ENCODE measurements at places on chromosomes 16 and 17.

DNA sequence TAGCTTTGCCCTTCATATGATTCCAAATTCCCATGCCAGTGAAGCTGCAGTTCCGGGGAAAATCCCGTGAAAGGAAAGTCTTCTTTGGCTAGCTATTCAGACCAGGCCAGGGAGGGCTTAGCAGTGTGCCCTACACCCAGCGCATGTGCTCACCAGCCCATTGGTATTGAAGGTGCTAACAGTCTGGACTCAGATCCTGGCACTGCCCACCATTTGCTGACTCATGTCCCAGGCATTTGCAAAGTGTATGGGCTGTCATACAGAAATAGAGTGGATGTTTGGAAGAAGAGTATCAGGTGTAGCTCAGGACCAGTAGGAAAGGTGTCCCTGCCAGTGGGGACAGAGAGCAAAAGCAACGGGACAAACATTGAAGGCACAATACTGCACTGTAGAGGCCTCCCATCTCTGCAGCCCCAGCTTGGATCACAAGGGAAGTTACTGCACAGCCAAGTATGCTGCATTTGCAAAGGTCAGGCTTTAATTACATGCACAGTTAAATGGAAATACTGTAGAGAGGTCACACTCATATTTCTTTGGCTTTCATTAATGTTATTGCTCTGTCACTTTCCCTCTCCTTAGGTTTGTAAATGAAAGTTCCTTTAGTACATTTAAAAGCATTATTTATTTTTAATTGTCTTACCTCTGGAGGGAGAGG, 220.0 kb downstream of the IRX3 start:
- DNase-seq = no peak

DNA sequence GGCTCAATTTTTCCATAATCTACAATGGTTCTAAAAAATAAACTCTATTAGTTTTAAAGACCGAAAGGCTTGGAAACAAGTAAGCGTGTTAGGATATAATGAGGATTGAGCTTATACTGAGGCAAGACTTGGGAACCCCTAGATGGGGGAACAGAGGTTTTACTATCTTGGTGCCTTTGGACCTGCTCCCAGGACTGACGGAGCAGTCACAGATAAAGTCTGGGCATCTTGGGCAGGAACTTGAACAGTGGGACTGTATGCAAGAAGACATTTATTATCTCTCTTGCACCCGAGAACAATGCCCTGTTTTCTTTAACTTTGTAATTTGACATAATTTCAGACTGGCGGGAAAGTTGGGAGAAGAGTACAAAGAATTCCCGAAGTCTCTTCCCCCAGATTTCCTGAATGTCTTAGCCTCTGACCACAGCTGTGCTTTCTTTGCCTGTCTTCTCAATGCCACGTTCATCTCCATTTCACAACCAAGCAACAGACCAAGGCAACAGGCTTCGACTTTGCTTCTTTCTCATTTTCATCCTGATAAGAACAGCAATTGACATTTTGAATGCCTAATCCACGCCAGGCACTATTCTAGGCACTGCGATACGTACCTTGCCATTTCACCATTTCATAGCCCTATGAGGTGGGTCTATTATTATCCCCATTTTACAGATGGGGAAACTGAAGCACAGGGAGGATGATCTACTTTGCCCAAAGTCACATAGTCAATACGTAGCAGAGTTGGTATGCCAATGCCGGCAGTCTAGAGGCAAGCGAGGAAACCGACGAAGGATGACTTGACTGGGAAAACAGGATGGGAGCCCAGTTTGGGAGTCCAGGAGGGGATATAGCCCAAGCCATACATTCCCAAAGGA, 3.0 kb upstream of the IL4R start:
- DNase-seq = no peak

DNA sequence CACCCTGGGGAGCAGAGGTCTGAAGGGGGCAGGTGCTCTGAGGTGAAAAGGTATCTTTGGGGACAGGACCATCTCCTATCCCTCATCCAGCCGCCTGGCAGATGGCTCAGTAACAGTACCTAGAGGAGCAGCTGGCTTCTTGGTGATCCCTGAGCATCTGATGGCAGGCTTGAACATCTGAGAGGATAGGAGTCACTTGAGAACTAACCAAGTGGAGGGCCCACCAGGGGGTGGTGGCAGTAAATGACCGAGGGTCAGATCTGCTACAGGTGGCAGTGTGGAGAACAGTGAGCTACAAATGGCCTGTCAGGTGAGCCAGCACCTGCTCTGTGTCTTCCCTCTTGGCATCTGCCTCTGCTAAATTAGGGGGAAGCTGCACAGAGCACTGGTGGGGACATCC, 13.8 kb downstream of the HROB start:
- no peak for DNase-seq

GRCh38 chr17:31388770-31389656, 2.5 kb upstream of the RAB11FIP4 start:
- no peak for DNase-seq

DNA sequence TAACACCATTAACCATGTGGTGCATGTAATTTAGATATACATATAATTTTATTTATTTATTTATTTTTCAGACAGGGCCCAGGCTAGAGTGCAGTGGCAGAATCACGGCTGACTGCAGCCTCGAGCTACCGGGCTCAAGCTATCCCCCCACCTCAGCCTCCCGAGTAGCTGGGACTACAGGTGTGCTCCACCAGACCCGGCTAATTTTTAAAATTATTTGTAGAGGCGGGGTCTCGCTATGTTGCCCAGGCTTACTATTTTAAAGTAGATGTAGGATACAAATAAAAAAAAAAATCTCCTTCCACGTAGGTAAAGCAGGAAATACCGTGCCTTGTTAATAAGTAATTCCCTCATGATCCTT, 446 bp upstream of the COQ7 start:
- no peak for DNase-seq

DNA sequence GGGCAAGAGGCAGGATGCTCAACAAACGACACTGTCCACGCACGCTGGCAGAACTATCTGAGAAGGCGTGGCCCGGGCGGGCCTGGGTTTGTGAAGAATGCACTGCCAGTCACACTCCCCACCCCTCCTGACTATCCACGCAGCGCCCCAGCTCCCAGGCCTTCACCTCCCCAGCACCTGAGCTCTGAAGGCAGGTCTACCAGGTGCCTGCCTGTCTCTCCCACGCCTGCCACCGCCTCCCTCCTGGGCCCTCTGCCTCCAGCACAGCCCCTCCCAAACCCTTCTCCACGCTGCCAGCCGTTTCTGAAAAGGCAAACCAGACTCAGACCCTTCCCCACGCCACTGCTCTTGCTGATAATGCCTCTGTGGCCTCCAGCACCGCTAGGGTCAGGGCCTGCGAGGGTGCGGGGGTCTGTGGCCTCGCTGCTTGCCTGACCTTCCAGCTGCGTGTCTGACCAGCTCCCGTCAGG, 11.6 kb downstream of the MYBBP1A start:
- DNase-seq = no peak

GRCh38 chr16:48105456-48105855, 50.3 kb downstream of the ABCC12 start:
- DNase-seq = no peak

DNA sequence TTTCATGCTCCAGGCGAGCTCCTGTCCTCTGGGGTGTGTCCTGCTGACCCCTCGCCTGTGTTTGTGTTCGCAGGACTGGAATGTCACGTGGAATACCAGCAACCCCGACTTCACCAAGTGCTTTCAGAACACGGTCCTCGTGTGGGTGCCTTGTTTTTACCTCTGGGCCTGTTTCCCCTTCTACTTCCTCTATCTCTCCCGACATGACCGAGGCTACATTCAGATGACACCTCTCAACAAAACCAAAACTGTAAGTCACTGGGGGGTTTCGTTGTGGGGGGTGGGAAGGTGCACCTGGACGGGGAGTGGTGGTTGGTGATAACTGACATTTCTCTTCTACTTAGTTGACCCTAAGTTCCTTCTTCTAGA, 58.3 kb downstream of the ABCC1 start:
- no peak for DNase-seq

DNA sequence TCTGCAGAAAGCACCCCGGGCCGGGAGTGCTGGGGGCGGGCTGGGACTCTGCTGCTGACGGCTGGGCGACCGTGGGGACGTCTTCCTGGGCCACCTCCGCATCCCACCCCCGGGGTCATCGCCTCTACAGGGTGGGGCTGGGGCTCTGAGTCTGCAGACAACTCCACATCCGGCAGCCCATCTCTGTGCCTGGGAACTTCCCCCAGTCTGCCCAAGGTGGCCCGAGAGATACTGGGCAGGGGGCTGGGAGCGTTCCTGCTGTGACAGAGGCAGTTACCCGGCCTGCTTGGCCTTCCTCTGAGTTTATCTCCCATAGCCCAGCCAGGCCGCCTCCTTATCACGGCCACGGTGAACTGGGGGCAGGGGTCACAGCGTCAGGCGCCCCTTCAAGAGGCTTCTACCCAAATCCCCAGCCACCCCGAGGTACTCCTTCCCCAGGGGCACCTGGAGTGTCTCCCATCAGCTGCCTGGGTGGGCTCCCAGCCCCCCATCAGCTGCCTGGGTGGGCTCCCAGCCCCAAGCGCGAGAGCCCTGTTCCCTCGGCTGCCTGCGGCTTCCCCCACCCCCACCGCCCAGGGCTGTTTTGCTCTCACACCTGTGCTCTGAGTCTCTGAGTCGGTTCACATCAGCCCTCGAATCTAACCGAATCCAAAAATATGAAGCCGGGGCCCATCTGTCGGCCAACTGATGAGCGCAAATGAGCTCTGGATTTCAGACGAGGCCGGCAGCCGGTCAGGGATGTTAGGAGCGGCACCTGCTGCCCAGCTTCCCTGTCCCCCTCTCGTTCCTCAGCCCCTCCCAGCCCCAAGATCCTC, 15.6 kb upstream of the CBFA2T3 start:
- DNase-seq = no peak

- DNase-seq = no peak
Observed at GRCh38 chr16:31090540-31090939, 1.8 kb upstream of the PRSS53 start.

- DNase-seq = no peak
Observed at GRCh38 chr16:26344240-26344776, 652.5 kb downstream of the HS3ST4 start.

DNA sequence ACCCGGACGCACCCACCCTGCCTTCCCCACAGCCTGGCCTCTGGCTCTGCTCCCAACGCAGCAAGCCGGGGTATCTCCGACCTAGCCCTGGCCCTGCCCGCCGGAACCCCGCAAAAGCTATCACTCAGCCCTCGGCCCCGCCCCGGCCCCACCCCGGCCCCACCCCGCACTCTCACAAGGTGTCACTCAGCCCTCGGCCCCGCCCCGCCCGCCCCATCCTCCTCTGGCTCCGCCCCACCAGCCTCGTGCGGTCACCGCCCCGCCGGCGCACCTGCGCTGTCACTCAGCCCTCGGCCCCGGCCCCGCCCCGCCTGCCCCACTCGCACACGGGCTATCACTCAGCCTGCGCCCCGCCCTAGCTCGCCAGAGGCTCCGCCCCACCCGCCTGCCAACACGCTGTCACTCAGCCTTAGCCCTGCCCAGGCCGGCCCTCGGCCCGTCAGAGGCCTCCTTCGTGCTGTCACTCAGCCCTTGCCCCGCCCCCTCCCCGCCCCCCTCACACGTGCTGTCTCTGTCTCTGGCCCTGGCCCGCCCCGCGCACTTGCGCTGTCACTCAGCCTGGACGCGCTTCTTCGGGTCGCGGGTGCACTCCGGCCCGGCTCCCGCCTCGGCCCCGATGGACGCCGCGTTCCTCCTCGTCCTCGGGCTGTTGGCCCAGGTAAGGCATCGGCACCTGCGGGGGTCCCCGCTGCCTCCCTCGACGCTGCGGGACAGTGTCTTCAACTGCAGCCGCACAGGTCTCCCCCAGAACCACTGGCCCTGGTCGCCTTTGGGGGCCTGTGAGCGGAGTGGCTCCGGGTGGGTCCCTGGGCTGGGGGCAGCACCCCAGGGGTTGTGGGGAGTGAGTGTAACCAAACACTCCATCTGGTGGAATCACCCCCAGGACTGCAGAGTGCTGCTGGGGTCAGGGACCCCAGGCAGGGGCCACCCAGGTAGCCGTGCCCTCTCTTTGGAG, at the start of gene CDH15:
Gene CDH15, plus strand, starts transcription at position 533 of the 955 bp plus-strand sequence. Its CDS starts 84 bp downstream, at position 617.
- peak; percentile 35 for DNase-seq

DNA sequence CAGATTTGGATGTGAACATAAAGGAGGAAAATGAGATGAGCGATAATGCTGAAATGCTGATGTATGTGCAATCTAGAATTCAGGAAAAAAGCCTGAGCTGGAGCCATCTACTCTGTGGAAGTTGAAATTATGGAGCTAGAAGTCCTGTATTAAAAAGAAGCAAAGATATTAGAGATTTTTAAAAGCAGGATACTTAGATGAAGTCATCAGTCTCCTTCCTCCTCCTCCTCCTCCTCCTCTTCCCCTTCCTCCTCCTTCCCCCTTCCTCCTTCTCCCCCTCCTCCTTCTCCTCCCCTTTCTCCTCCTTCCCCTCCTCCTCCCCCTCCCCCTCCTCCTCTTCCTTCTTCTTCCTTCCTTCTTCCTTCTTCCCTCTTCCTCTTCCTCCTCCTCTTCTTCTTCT, 823.8 kb upstream of the CA10 start:
- no peak for DNase-seq

- no peak for DNase-seq
Observed at GRCh38 chr17:66143657-66144282, 48.2 kb downstream of the CEP112 start.

GRCh38 chr16:19166500-19166899, 1.5 kb upstream of the SYT17 start:
- DNase-seq = no peak

DNA sequence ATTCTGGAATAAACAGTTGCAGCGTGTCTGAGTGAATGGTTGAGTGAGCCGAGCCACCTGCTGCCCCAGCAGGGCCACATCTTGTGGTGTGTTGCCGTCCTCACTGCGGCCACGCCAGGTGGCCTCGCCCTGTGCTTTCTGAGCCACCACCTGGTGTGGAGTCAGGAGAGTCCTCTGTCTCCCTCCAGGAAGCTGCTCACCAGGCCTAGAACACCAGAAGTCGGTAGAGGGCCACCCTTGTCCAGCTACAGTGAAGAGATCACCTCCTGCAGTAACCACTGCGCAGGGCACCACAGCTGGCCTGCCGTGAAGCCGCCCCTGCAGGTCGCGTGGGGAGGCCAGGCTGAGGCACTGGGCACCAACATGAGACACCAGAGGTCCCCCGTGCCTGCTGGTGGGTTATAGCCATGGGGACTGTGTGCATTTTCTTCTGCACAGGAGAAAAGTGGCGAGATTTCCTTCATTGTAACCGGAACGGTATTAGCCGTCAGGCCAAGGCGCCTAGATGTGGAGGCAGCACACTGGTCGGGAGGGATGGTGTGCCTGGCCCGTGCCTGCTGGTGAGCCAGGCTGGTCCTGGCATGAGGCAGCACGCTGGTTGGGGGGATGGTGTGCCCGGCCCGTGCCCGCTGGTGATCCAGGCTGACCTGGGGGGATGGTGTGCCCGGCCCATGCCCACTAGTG, 28.9 kb upstream of the FOXK2 start:
- DNase-seq = peak; percentile 39
